ENCODE measurements at places on chromosomes 16 and 17. TPM values are rescaled to one million over a fixed set of nuclear protein-coding genes. Genes with fewer than 3 reads are reported as not detected.

DNA sequence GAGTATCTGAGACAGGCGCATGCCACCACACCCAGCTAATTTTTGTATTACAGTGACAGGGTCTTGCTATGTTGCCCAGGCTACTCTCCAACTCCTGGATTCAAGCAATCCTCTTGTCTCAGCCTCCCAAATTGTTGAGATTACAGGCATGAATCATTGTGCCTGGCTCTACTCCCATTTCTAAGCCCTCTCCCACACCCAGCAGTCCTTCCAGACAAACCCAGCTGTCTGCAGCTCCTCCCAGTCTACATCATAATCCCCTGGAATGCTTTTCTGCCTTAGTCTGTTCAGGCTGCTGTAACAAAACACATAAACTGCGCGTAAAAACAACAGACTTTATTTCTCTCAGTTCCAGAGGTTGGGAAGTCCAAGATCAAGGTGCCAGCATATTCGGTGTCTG lies 144.5 kb downstream of the GRIN2A start:
- peaks cover 6% of the 10 kb centered on the region for H3K27me3 ChIP-seq
- H3K36me3 ChIP-seq = no peaks in the 10 kb centered on the region
- no peak for DNase-seq
- H3K4me3 ChIP-seq = no peak overlapping the region
- no peak overlapping the region for H3K27ac ChIP-seq

GRCh38 chr17:50571681-50572080 lies 11.2 kb downstream of the CACNA1G start:
- H3K36me3 ChIP-seq = no peaks in the 10 kb centered on the region
- peaks cover 23% of the 10 kb centered on the region for H3K27me3 ChIP-seq
- no peaks in the 10 kb centered on the region for H3K4me1 ChIP-seq

- peaks cover 7% of the 10 kb centered on the region for H3K27me3 ChIP-seq
- H3K36me3 ChIP-seq = peaks cover 4% of the 10 kb centered on the region
- peak; percentile 100 for DNase-seq
- no peak within 1 kb of the TSS for H3K27ac ChIP-seq
- H3K4me3 ChIP-seq = peak within 1 kb of the TSS; percentile 82
These were observed at the start of gene ZCCHC14 for GRCh38 chr16:87492721-87493607. Gene ZCCHC14, minus strand, starts transcription at chr16:87493024. Its CDS starts 786 bp downstream, at chr16:87492238.

GRCh38 chr16:81752225-81752875 lies 26.7 kb upstream of the PLCG2 start:
- no peak overlapping the region for H3K27ac ChIP-seq
- peak; percentile 35 for DNase-seq
- H3K27me3 ChIP-seq = no peaks in the 10 kb centered on the region
- H3K4me1 ChIP-seq = peaks cover 33% of the 10 kb centered on the region

DNA sequence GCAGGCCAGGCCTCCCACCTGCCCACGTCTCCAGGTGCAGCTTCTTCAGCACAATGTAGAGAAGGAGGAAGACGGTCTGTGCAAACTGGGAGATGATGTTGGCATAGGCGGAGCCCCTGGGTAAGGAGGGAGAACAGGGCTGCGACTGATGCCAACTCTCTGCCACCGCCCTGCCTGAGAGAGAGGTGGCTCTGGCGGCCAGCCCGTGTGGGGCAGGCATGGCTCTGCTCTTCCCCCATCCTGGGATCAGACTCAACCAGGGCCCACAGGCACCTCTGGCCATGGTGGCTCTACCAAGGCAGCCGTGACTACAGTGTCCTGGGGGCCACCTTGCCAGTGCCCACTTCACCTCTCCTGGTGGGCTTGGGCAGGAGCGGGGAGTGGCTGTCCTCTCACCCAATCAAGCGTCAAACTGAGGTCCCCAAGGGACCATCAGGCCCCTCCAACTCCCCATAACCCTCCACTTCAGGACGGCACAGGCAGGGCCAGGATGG lies 8.6 kb downstream of the SLC47A2 start:
- H3K4me3 ChIP-seq = no peak overlapping the region
- peaks cover 4% of the 10 kb centered on the region for H3K4me1 ChIP-seq
- no peak for DNase-seq
- H3K36me3 ChIP-seq = no peaks in the 10 kb centered on the region
- H3K27me3 ChIP-seq = peaks cover 9% of the 10 kb centered on the region

DNA sequence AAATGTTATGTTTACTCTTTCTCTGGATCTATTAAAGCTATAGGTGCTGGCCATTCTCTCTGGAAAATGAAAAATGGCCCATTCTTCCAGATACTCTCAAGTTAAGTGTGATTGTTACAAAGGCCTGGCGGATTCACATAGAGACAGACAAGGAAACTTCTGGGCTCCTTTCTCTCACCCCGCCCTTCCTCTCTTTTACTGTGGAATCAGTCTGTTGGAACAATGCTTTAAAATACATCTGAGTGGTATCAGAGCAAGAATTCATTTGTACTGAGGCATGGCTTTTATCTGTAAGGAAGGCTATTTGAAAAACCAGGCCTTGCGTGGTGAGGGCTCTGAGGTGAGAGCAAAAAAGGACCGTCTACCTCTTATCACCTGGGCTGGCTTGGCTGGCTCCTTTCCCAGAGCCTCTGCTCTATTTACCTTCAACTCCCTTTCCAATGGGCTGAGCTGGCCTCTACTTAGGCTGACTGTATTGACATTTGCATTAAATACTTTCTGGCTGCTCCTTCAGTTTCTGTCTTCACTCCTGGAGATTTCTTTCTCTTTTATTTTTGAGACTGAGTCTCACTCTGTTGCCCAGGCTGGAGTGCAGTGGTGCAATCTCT lies 274.0 kb downstream of the PHKB start:
- no peaks in the 10 kb centered on the region for H3K36me3 ChIP-seq
- H3K4me3 ChIP-seq = no peak overlapping the region
- no peak for DNase-seq
- peaks cover 1% of the 10 kb centered on the region for H3K27me3 ChIP-seq
- H3K27ac ChIP-seq = no peak overlapping the region

GRCh38 chr17:4509401-4509800 lies 10.7 kb downstream of the SPNS2 start:
- H3K4me1 ChIP-seq = peaks cover 62% of the 10 kb centered on the region
- peak overlapping the region; percentile 69 for H3K4me3 ChIP-seq
- peaks cover 22% of the 10 kb centered on the region for H3K27me3 ChIP-seq

DNA sequence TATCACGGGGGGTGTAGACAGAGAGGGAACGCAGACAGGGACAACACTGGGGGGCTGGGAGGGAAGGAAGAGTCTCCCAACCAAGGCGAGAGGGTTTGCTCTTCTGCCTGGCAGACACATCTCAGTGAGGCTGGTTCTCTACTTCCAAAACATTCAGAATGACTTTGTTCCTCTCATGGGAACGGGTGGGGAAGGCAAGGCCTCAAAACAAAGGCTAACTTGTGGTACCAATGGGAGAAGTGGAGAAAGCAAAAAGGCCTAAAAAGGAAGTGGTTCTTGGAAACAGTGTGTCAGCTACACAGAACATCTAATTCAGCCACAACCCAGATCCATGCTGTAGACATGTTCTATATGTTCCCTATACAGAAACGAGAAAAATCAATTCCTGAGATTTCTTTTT lies 7.5 kb downstream of the FLOT2 start:
- peaks cover 48% of the 10 kb centered on the region for H3K4me1 ChIP-seq
- H3K27ac ChIP-seq = no peak overlapping the region
- H3K36me3 ChIP-seq = peaks cover 22% of the 10 kb centered on the region
- H3K4me3 ChIP-seq = peak overlapping the region; percentile 59
- DNase-seq = no peak
- peaks cover 3% of the 10 kb centered on the region for H3K27me3 ChIP-seq

GRCh38 chr17:35448214-35448898 lies at the start of gene SLFN13:
Gene SLFN13, minus strand, starts transcription at chr17:35448766. Its CDS starts 3,086 bp downstream, at chr17:35445680.
- H3K36me3 ChIP-seq = peaks cover 5% of the 10 kb centered on the region
- no peaks in the 10 kb centered on the region for H3K27me3 ChIP-seq
- peak; percentile 77 for DNase-seq
- H3K4me3 ChIP-seq = peak within 1 kb of the TSS; percentile 86
- peaks cover 12% of the 10 kb centered on the region for H3K4me1 ChIP-seq
- peak within 1 kb of the TSS; percentile 95 for H3K27ac ChIP-seq

GRCh38 chr16:11258553-11259492 lies 2.8 kb upstream of the SOCS1 start:
- no peak overlapping the region for H3K4me3 ChIP-seq
- H3K27ac ChIP-seq = no peak overlapping the region
- DNase-seq = no peak
- peaks cover 4% of the 10 kb centered on the region for H3K4me1 ChIP-seq
- no peaks in the 10 kb centered on the region for H3K36me3 ChIP-seq
- peaks cover 11% of the 10 kb centered on the region for H3K27me3 ChIP-seq

DNA sequence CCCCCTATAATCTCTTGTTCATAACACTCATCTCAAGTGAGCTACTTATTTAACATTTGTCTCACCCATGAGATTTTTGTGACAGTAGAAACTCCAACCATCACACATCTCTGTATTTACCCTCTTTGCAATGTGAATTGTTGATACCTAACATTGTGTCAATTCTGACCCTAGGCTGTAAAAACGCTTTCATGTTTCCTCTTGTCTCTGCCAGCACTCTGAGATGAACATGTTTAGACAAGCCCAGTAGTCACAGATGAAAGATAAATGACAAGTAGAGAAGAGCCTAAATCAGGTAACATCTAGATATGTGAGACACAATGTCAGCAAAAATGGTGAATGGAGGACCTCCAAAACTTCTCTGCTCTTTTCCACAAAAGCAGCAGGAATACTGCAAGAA lies 1254.5 kb upstream of the GOT2 start:
- H3K36me3 ChIP-seq = no peaks in the 10 kb centered on the region
- H3K27ac ChIP-seq = no peak overlapping the region
- no peaks in the 10 kb centered on the region for H3K4me1 ChIP-seq
- DNase-seq = no peak

GRCh38 chr17:825216-825615 lies 43.1 kb downstream of the MRM3 start:
- H3K4me3 ChIP-seq = no peak overlapping the region
- DNase-seq = no peak
- peaks cover 2% of the 10 kb centered on the region for H3K27me3 ChIP-seq
- no peak overlapping the region for H3K27ac ChIP-seq
- peaks cover 4% of the 10 kb centered on the region for H3K4me1 ChIP-seq

- peaks cover 1% of the 10 kb centered on the region for H3K27me3 ChIP-seq
- no peak for DNase-seq
- H3K4me3 ChIP-seq = no peak overlapping the region
- no peaks in the 10 kb centered on the region for H3K36me3 ChIP-seq
These were observed 13.9 kb downstream of the KIAA0513 start for GRCh38 chr16:85041219-85042166.

DNA sequence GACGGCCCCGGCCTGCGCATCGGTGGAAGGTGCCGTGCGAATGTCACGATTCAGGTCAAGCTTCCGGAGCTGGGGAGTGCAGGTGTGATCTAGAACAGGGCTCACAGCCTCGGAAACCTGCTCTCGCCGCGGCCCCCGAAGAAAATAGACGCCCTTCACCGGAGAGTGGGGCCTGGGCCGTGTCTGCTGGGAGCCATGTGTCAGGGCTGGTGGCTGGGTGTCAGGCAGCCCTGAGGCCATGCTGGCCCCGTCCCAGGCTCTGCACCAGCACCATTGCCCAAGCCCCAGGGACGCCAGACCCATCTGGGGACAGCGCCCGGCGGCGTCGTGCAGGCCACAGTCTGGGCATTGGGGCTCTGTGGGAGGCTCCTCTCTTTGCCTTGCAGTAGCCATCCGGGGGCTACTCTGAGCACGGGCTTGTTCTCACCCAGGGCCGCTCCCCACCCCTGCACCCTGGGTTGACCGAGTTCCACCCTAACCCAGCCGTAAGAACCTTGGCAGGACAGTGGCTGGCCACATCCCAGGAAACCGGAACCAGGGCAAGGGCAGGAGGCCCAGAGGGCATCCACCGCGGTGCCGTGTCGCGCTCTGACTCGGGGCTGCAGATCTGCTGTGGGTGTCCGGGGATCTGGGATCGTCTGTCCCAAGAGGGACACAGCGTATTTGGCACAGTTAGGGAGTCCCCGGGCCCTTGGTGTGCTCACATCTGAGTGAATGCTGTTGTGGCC lies 5.3 kb upstream of the NUDT16L1 start:
- peaks cover 16% of the 10 kb centered on the region for H3K36me3 ChIP-seq
- no peak for DNase-seq

- DNase-seq = no peak
- peaks cover 28% of the 10 kb centered on the region for H3K36me3 ChIP-seq
- H3K27ac ChIP-seq = no peak overlapping the region
- no peak overlapping the region for H3K4me3 ChIP-seq
- no peaks in the 10 kb centered on the region for H3K27me3 ChIP-seq
These were observed 8.5 kb upstream of the CYTH1 start for GRCh38 chr17:78790552-78790951.

The FBXO39 gene
- not detected for total RNA-seq

The MFAP4 gene
- total RNA-seq = 0.67 TPM

The CLEC3A gene
- not detected for total RNA-seq

The FLYWCH2 gene
- 24.9 TPM for total RNA-seq

The CDRT15 gene
- not detected for total RNA-seq

The CCL8 gene
- not detected for total RNA-seq

The TOX3 gene
- 8.5 TPM for total RNA-seq
